ENCODE measurements at places on chromosomes 2 and 18. TPM values are rescaled to one million over a fixed set of nuclear protein-coding genes. Genes with fewer than 3 reads are reported as not detected.

GRCh38 chr2:157169889-157170288 lies 87.6 kb upstream of the GALNT5 start:
- no peak for DNase-seq

The CCDC148 gene
- 0.52 TPM for polyA plus RNA-seq

The COL4A4 gene
- polyA plus RNA-seq, result 0.09 TPM

- no peak for DNase-seq
These were observed 150.2 kb downstream of the CCDC85A start for GRCh38 chr2:56333812-56334485.

DNA sequence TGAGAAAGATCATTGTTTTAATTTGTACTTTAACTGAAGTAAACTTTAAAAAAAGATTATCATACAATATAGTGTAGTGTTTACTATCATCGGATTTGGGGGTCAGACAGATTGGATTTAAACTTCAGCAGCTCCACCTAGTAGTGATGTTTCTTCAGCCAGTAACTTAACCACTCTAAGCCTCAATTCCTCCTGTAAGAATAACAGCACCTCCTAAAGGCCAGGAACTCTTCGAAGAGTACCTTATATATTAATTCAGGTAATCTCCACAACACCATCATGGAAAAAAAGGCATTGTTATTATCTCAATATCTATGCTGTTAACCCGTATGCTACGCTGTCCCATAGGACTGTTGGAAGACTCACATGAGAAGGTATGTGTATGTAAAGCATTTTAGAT lies 69.0 kb upstream of the DLGAP1 start:
- no peak for DNase-seq

DNA sequence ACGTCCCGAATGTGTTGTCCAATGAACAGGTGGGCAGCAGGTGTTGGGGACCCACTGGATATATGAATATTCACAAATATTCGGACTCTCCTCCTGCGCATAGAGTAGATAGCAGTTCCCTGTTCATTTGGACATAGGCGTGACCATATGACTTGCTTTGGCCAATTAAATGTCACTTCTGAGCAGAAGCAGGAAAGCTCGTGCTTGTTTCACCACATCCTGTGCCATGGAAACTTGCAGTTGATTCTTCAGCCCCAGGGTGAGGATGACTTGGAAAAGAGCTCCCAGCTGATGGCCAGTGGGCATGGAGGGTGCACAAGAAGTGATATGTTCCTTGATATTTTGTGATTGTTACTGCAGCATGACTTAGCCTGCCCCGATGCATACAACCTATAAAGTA lies 52.6 kb downstream of the PTPRM start:
- DNase-seq, result no peak

DNA sequence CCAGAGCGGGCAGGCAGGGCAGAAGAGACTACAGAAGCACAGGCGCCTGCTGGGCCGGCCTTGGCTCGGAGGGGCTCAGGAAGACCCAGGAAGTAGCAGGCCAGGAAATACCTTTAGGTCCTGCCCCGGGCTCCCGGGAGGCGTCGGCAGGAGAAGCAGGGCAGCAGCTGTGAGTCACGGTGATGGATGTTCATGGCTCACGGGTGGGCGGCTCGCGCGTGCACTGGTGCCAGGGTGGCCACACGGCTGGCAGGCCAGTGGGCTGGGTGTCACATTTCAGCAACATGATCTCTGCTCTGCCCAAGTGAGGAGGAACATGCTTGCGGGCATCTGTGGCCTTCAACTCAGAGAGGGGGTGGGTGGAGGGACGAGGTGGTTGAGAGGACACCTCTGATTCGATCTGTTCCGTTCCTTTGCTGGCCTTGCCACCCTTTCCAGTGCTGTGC lies 139.3 kb downstream of the KLHL29 start:
- DNase-seq, result no peak

DNA sequence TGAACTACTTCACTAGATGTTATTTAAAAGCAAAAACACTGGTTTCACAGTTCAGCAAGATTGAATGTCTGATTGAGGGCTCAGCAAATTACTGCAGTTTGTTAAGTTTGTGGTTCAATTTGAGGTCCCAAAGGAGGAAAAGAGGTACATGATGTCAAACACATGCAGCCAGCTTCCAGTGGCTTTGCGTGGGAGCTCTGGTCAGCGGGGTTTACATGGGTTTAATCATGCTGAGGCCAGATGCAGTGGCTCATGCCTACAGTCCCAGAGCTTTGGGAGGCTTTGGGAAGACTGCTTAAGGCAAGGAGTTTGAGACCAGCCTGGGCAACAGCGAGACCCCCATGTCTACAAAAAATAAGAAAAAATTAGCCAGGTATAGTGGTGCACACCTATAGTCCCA lies 111.5 kb downstream of the MAPK4 start:
- no peak for DNase-seq

- no peak for DNase-seq
These were observed 104.4 kb upstream of the GLI2 start for GRCh38 chr2:120631236-120631635.

GRCh38 chr18:55462652-55463051 lies 125.3 kb downstream of the TCF4 start:
- DNase-seq, result peak; percentile 20

The FAM117B gene
- 4.3 TPM for polyA plus RNA-seq

The CEP192 gene
- polyA plus RNA-seq, result 26.1 TPM

The SLC9A4 gene
- not detected for polyA plus RNA-seq

- DNase-seq, result no peak
These were observed 146.3 kb downstream of the RTN4 start for GRCh38 chr2:54903736-54904554.
